ENCODE measurements at places on chromosomes 3 and 15.

- no peak for DNase-seq
These were observed 19.8 kb downstream of the FANCD2OS start for GRCh38 chr3:10088256-10088655.

DNA sequence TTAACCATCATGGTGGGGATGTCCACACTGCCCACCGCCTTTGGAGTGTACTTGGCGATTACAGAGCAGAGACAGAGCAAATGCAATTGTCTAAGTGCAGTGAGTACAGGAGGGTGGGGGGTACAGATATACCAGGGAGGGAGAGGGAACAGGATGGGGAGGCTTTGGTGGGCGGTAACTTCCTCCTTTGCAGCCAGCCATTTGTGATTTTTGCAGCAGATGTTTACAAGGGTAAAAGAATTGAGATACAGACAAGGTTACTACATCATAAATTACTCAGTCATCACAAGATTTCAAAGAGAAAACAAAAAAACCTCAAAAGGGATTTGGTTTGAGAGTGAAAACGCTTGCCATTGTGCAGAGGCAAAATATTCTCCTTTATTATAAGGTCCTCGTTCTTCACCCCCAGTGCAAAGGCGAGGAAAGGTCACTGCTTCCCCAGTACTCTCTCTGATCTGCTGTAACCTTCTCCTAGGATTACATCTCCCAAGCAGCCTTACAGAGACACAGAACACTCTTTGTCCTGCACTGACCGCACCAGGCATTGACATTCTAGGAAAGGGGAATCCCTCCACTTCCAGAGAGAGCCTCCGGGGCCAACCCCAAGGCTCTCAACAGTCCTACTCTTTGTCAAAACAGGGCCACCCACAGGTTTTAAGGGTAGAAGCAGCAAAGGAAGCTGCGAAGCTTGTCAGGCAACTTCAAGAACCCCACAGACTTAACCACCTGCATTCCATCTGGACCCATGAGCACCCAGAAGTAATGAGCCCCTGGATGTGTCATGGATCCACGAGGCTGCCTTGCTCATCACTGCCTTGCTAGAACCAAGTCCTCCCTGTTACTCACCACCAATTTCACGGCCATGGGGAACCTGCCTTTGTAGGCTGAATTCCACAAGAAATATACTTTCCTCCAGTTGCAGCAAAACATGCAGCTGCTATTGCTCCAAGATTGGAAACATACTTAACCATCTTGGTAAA lies 117.3 kb downstream of the ADAMTS17 start:
- no peak for DNase-seq

- no peak for DNase-seq
These were observed 20.2 kb downstream of the AMOTL2 start for GRCh38 chr3:134353831-134354611.

DNA sequence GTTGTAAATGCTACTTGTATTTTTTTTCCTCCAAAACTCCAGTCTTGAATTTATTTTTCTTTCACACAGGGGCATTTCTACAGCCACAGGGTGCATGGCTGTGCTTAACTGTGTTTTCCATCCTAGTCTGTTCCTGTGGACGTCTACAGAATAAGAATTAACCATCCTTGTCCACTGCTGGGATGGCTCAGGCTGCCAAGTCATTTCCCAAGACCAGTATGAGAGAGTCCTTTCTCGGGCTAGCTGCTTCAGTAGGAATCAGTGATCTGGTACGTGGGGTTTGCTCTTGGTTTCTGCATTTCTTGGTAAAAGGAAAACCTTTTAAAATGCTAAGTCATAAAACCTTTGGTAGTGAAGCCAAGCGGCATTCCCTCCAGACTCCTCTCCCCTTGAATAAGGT lies 29.8 kb downstream of the CHDH start:
- no peak for DNase-seq

DNA sequence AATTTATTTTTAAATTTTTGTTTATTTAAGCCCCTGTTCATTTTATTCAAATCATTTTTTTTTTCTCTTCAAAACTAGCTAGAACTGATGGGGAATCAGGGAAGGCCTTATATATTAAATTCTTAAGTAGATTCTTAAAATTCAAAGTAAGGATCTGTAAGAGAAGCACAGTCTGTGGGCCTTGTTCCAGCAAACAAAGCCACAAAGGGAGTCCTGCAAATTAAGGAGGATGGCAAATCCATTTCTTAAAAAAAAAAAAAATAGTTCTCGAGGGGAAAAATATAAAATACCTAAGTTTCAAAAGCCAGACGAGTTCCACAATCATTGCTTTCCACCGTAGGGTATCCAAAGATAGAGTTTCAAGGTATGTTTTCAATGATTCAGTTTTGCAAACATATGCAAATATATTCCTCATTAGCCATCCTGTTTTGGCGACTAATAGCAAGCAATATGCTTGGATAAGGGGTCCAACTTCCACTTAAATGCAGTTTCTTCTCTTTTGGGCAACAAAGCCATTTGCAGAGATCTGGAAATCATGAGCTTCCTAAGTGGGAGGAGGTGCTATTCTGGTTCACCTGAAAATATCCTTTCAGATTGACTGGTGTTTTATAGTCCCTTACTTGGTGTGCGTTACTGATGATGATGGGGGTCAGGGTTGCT lies 46.8 kb downstream of the CDIN1 start:
- no peak for DNase-seq
